ENCODE measurements at places on chromosomes 6 and 20.
A peak's percentile ranks its signal among the peaks of the same experiment; 100 is the strongest.

DNA sequence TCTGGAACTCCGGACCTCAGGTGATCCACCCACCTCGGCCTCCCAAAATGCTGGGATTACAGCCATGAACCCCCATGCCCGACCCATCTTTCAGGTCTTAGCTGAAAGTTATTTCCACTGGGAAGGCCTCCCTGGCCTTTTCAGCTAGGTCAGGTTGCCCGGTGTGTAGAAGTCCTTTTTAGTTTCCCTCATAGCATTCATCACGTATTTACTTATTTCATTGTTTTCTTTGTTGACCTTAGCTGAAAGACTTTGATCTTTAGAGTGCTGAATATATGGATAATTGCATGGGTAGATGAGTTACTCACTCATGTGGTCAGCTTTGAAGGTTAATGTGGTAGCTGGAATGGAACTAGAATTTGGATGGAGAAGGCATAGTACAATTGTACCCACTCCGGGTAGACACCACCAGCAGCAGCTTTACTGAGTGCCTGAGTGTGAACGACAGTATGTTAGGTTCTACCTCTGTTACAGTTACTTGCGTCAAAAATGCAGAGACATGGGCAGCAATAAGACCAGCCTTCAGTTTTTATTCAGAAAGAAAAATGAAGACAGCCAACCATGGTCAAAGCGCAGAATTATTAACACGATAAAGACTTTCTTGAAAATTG, 9.1 kb downstream of the KIZ start:
- DNase-seq: no peak

DNA sequence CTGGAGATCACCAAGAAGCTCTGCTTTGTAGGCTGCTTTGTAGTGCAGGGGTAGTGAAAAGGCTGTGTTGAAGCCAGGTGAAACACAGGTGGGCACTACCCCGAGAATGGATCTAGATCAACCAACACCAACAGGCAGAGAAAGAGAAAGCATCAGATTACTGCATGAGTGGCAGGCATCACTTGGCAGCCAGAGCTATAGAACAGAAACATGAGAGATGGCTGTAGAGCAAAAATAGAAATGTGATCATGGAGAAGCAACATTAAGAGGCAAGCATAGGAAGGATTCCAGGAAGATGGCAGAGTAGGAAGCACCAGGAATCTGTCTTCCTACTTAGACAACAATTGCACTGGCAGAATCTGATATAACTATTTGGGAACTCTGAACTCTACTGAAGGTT, 311.1 kb upstream of the TCF21 start:
- DNase-seq: no peak

DNA sequence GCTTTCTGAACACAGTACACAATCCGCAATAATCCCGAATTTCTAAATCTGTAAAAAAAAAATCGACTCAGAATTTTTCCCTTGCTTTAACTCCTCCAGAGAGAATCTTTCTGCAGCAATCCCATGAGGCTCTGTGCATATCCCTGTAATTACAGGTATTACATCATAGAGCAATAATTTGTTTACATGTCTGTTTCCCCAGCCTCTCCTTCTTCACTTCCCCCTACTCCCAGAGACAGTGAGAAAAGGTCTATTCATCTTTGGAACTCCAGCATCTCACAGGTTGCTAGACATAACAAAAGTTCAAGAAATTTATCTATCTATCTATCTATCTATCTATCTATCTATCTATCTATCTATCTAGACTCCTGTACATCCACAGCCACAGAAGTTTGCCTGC, 26.0 kb downstream of the KLHL31 start:
- DNase-seq: no peak

DNA sequence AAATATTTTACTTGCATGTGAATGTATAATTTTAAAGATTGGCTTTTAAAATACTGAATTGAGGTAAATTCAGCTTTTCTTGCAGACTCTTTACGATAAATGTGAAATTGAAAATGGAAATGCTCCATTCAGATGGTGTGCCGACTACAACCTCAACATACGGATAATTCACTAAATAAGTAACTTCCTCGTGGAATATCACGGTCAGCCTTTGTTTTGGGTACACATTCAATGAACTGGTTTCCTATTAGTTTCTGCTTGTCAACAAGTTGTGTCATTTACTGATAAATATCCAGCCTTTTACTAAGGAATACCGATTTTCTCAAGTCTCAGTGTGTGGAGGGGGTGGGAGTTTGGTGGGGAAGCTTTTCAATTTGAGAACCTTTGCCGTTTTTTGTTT, 2.4 kb upstream of the IRF4 start:
- no peak for DNase-seq

GRCh38 chr6:84645563-84646266, 118.7 kb downstream of the TBX18 start:
- DNase-seq: no peak

DNA sequence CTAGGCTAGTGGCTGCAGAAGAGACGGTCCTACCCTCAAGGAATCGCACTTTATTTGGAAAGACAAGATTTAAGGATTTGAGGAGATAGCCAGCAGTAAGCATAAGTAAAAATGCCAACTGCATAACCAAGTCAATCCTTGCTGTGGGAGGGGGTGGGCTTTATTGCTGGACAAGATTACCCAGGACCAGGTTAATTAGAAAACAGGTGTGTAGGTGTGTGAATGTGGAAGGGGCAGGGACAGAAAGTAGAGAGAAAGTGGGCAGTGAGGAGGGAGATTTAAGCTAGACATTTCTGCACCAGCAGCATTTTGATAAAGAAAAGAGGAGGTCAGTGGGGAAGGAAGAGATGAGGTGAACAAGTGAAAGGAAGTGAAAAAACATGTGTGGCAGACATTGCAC, 89.7 kb upstream of the OGFRL1 start:
- DNase-seq: no peak

DNA sequence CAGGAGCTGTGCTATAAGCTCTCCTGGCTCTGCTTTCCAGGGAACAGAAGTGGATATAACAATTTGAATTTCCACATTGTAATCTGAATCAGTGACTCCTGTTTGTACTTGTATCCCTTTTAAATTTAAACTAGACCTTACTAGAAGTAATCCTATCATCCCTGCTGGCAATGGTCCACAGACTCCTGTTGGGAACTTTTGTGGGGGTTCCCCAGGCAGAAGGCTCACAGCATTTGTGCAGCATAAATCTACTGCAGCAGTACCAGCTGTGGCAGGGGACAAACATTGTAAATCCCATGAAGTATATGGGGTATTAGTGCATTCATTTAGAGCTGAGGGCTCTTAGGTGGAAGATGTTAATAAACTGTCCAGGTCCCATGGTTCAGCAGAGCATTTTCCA, 12.0 kb upstream of the PDCD2 start:
- DNase-seq: no peak

DNA sequence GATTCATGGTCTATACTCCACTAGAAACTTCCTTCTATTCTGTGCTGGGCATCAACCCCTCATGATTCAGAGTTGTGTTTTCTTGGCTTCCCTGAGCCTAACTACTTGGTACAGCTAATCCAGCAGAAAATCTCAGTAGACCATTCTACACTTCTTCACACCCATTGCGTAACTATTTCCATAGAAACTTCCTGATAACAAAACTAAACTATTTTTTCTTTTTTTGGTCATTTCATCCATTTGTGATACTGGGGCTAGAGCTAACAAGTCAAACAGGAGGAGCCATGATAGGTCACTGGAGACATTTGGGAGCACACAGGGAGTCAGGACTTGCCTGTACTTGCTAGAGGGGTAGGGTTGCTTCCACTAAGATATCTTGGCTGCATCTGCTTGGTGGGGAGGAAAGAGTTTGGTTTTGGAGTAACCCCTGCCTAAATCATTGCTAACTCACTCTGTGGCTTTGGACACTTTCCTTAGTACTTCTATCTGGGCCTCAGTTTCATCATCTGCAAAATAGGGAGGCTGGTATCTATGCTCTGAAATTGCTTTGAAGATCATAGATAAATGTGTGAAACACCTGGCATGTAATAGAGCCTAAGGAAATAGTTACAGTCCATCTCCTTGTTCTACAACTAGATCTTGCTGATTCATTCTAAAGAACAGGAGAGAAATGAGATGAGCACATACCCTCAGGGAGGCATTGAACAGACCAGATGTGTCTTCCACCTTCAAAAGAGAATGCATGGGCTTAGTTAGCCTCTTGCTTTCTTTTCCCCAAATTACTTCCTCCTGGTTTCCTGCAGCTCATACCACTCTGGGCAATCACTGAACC, 127.9 kb upstream of the ADGRF1 start:
- DNase-seq: no peak

DNA sequence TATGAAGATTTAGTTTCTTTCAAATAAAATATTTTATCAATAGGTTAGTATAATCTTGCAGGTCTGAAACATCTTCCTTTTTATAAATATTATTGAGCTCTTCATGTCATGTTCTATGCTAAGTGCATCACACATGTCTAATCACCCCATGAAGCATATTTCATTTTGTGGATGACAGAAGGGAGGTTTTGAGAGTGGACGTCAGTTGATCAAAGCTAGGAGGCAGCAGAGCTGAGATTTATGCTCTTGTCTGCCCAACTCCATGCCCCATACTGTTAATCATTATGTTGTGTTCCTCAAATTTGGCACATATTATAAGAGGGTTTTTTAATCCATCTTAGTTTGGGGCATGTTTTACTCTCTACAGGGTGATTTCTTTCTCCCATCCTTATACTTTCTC, 22.7 kb downstream of the DSE start:
- no peak for DNase-seq

DNA sequence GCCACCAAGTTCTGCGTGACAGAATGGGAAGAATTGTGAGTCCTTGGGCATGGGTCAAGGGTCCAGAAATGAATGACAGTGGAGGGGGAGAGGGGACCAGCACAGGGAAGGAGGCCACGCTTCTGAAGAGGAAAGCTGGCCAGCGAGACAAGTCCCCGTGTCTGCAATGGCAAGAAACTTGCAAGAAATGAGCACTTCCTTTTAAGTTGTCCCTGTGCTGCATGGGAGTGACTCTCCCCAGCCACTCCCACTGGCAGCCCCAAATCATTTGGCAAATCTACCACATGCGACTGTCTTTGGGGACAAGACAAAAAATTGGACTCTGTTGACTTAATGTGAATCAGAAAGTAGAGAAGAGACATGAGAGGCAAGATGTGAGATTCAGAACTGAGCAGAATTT, 242.2 kb upstream of the RREB1 start:
- no peak for DNase-seq

- DNase-seq: no peak
Measured at GRCh38 chr20:10366898-10367692, 66.9 kb downstream of the MKKS start.

DNA sequence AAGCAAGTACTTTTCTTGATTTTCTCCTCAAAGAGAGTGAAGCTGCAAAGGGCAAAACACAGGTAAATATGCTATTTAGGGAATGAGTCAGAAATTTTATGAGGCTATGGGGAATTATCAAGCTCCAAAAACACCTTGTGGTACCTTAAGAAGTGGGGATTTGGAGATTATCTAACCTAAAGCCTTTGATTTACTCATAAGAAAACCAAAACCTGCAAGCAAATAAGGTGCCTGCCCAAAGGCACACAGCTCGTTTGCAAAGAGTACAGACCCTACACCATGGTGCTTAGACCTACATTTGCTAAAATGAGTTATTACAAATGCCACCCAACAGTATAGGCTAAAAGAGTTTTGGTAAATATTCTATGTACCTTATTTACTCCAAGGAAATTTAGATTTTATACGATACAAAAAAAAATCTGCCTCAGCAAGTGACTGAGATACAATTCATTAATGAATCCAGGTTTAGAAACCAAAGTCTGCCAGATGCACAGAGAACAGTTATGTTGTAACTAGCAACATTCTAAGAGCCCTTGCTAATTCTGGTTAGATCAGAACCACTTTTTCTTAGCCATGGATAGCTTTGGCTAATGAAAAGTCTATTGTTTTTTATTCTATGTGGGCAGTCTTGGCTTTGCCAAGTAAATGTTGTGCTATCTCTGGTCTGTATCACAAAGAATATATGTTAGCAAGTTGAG, 101.5 kb downstream of the KHDC1L start:
- DNase-seq: no peak

GRCh38 chr20:38215194-38216182, 45.0 kb downstream of the KIAA1755 start:
- peak; percentile 52 for DNase-seq

GRCh38 chr6:37638414-37639341, 59.0 kb downstream of the MDGA1 start:
- DNase-seq: no peak

DNA sequence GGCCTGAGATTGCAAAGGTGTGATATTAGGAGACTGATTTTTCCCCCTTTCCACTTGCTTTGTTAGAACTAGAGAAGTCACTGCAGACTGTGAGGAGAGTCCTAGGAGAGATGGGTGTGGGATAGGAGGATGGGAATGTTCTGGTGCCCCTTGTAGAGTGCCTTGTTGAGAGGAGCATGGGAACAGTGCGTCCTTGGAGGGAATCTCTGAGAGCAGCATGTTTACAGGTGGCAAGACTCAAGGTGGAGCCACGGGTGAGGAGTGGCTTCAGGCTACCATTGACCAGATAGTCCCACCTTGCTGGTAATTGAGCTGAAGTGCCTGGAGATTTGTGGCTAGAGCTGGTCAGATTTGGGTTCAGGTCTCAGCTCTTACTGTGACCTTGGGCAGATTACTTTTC, 6.0 kb downstream of the PLCG1 start:
- no peak for DNase-seq

- no peak for DNase-seq
Measured at GRCh38 chr20:62736407-62737071, 27.9 kb downstream of the NTSR1 start.

- no peak for DNase-seq
Measured at GRCh38 chr6:169890901-169891300, 139.5 kb downstream of the ERMARD start.

- no peak for DNase-seq
Measured at GRCh38 chr6:115783402-115784061, 277.2 kb downstream of the FRK start.

DNA sequence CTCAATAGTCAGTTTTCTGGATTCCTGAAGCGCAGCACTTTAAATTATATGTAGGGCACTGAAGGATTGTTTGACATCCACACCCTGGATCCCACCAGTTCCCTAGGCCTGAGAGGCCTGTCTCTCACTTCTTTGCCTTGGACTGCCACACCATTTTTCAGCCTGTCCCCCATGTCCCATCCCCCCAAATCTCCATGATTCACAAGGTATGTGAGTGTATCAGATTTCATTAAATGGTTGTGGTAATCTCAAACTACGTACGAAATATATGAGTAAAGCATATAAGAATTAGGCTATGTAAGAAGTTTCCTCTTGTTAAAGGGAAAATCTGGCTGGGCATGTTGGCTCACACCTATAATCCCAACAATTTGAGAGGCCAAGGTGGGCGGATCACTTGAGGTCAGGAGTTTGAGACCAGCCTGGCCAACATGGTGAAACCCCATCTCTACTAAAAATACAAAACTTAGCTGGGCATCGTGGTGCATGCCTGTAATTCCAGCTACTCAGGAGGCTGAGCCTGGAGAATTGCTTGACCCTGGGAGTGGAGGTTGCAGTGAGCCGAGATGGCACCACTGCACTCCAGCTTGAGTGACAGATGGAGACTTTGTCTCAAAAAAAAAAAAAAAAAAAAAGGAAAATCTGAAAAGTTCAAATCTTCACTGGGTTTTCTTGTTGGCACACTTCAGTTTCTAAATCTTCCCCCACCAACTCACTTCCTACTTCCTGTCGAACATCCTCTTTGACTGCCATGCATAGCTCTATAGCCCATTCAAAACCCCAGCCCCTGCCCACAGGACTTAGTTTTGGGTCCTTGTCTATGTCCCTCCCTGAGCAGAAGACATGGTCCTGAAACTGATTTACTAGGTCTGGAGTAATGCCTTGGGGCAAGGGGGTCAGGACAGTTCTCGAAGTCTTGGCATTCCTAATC, 97.3 kb upstream of the SHLD1 start:
- no peak for DNase-seq
